Mesothelial cell of epicardium (in vitro differentiated cells): ENCODE measurements at places on chromosomes 12 and 14.

DNA sequence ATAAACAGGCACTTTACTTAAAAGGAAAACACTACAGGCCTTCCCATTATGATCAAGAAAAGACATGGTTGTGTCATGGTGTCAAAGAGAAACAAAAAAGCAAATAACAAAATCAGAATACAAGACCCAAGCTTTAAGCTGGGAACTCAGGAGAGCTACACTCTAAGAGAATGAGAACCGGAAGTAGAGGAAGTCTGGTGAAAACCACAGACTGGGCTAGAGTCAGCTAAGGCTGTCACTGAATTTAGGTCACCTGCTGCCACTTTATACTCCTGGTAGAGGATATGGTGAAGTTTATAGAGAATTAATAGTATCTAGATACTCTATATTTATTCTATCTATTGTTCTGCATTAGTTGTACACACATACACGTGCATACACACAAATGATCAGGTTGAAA lies 971.7 kb downstream of the FLRT2 start:
- no peaks in the 10 kb centered on the region for H3K27me3 ChIP-seq
- DNase-seq, result no peak
- no peak overlapping the region for H3K27ac ChIP-seq
- H3K4me1 ChIP-seq, result no peaks in the 10 kb centered on the region

DNA sequence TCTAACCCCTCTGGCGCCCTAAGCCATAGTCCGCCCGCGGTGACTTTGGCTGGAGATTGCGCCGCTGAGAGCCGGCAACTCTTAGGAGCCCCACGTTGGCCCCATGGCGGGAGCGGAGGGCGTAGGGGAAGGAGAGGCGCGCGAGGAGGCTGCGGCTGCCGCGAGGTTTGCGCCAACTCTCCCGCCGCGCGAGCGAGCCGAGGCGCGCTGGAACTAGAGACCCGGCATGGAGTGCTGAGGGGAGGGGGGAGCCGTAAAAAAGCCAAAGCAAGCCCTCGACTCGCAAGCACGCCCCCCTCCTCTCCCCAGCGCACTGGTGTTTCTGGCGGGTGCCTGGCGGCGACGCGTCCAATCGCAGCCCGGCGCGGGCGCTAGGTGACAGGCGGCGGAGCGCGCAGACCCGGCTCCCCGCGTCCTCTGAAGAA lies at the start of gene SYT10:
TSS of gene SYT10 (minus strand) at position 233 of the 425 bp plus-strand sequence. CDS start 297 bp downstream, outside the sequence.
- peak within 1 kb of the TSS; percentile 90 for H3K4me3 ChIP-seq
- H3K36me3 ChIP-seq, result no peaks in the 10 kb centered on the region
- DNase-seq, result peak; percentile 27
- H3K4me1 ChIP-seq, result peaks cover 32% of the 10 kb centered on the region
- H3K27ac ChIP-seq, result peak within 1 kb of the TSS; percentile 88

DNA sequence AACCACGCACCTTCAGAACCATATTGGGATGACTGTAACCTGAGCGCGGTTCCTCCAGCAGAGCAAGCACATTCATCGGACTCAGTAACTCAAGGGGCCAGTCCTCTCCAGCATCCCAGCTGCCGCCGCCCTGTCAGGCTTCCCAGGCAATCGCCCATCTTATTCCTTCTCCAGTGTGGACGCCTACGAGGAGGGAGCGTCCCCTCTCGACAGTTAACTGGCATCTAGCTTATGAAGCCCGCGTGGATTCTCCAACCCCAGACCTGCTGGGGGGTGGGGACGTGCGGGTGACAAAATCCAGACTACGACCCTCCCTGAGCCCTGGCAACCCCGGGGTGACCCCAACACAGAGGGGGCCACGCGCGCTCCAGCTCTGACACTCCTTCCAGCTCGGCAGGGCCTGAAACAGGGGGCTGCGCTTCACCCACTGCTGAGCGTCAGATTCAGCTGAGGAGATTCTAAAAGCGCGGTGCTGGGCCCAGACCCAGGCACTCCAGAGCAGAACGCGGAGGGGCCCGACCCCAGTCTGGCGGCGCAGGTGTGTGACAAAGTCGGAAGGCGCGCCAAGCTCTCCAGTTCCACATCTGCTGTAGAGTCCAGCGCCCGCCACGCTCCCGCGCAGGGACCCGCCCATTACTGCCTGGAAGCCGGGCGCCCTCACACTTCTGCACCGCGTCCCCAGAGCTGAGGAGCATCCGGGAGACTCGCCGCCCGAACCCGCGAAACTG lies 43.9 kb upstream of the ESR2 start:
- DNase-seq, result peak; percentile 69
- H3K4me3 ChIP-seq, result peak overlapping the region; percentile 87
- no peaks in the 10 kb centered on the region for H3K27me3 ChIP-seq
- peak overlapping the region; percentile 94 for H3K27ac ChIP-seq
- peaks cover 5% of the 10 kb centered on the region for H3K36me3 ChIP-seq

- H3K36me3 ChIP-seq, result no peaks in the 10 kb centered on the region
- no peak for DNase-seq
- no peak overlapping the region for H3K4me3 ChIP-seq
- H3K27me3 ChIP-seq, result peaks cover 2% of the 10 kb centered on the region
- no peak overlapping the region for H3K27ac ChIP-seq
Measured at GRCh38 chr12:56877195-56878009, 56.8 kb downstream of the SDR9C7 start.

DNA sequence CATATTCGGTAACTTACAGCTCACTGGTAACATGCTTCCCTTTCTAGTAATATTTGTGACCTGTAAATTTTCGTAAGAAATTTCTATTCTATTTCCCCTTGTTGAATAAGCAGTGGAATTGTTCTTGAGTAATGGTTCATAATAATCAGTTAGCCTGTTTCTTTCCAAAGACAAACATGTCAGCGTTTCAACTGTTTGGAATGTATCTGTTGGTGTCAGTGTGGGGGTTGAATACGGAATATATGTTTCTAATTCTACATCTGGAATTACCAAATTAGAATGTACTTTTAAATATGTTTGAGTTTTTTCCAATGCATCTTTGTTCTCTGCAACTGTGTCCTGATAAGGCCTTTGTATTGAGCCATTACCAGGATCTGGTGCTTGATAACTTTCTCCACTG lies 2.0 kb downstream of the BBS10 start:
- no peaks in the 10 kb centered on the region for H3K36me3 ChIP-seq
- H3K27ac ChIP-seq, result peak overlapping the region; percentile 65
- no peaks in the 10 kb centered on the region for H3K27me3 ChIP-seq
- no peak for DNase-seq
- H3K4me1 ChIP-seq, result peaks cover 34% of the 10 kb centered on the region

- no peak for DNase-seq
- no peak overlapping the region for H3K4me3 ChIP-seq
- H3K27me3 ChIP-seq, result no peaks in the 10 kb centered on the region
- H3K36me3 ChIP-seq, result peaks cover 21% of the 10 kb centered on the region
- H3K27ac ChIP-seq, result no peak overlapping the region
Measured at GRCh38 chr14:92577321-92577742, 63.8 kb downstream of the RIN3 start.

GRCh38 chr12:105975351-105975750 lies 163.4 kb downstream of the NUAK1 start:
- no peaks in the 10 kb centered on the region for H3K27me3 ChIP-seq
- no peaks in the 10 kb centered on the region for H3K36me3 ChIP-seq
- DNase-seq, result no peak
- H3K27ac ChIP-seq, result no peak overlapping the region
- no peak overlapping the region for H3K4me3 ChIP-seq

GRCh38 chr12:119544765-119545625 lies 48.6 kb upstream of the TMEM233 start:
- no peaks in the 10 kb centered on the region for H3K36me3 ChIP-seq
- H3K4me3 ChIP-seq, result no peak overlapping the region
- no peak overlapping the region for H3K27ac ChIP-seq
- peak; percentile 77 for DNase-seq

DNA sequence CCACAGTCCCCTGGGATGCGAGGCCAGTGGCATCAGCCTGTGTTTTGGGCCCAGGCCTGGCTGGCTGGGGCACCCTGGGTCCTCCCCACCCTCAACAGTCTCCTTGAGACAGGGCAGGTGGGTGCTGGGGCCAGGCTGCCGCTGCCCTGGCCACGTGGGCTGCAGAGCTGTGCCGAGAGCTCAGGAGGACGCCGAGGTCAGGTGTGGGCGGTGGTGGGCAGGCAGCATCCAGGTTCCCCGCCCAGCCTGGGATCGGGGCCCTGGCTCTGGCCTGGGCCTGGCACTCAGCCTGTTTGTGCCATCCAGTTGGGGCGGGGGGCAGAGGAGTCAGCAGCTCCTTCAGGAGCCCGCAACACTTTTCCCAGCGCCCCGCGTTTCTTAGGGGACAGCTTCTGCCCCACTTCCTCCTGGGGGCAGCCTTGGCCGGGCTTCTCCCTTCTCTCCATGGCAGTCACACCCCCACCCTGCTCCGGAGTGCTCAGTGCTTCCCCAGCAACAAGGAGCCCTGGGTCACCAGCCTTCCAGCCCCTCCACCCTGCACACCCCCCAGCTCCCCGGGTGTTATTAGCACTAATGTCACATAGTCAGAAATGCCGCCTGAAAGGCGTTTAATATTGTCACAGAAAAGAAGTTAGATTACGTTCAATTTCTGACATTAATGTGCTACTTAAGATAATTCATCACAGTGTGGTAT lies 30.8 kb downstream of the KIF26A start:
- no peak for DNase-seq
- H3K4me1 ChIP-seq, result peaks cover 23% of the 10 kb centered on the region
- H3K4me3 ChIP-seq, result no peak overlapping the region
- no peak overlapping the region for H3K27ac ChIP-seq

- H3K4me1 ChIP-seq, result no peaks in the 10 kb centered on the region
- no peaks in the 10 kb centered on the region for H3K27me3 ChIP-seq
- no peak overlapping the region for H3K4me3 ChIP-seq
- H3K27ac ChIP-seq, result no peak overlapping the region
Measured at GRCh38 chr12:21129906-21130305, 1.1 kb upstream of the SLCO1B1 start.
